Psoas muscle (tissue), 8 donors: ENCODE measurements at places on chromosomes 16 and 17. TPM values are rescaled to one million over a fixed set of nuclear protein-coding genes. Genes with fewer than 3 reads are reported as not detected.
A peak's percentile ranks its signal among the peaks of the same experiment; 100 is the strongest.

DNA sequence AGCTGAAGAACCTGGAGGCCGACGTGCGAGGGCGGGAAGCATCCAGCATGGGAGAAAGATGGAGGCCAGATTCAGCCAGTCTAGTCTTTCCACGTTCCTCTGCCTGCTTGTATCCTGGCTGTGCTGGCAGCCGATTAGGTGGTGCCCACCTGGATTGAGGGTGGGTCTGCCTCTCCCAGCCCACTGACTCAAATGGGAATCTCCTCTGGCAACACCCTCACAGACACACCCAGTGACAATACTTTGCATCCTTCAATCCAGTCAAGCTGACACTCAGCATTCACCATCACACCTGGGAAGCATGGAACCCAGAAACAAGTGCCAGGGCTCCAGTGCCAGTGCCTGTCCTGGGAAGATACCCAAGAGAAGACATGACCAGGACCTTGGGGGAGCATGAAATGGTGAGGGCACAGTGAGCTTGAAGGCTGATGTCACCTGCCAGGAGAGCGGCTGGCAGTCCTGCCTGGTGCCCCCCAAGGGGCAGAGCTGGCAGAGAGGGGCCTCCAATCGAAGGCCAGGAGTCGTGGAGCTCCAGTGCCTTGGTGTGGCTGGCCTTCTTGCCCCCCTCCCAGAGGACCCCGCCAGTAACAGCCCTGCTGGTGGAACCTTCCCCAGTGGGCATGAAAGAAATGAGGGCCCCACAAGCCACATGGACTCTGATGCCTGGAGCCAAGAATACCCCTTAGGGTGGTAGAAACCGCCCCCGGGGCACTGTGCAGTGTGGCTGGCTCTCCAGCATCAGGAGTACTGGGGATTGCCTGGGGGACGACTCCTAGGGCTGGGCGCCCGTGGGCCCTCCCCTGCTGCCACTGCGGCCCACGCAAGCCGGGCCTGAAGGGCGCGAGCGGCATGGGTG, 643 bp upstream of the NPB start:
- no peaks in the 10 kb centered on the region for H3K27me3 ChIP-seq
- DNase-seq = no peak
- H3K36me3 ChIP-seq = peaks cover 67% of the 10 kb centered on the region

- H3K36me3 ChIP-seq = no peaks in the 10 kb centered on the region
- H3K4me3 ChIP-seq = no peak overlapping the region
- DNase-seq = no peak
- H3K27ac ChIP-seq = no peak overlapping the region
- H3K27me3 ChIP-seq = no peaks in the 10 kb centered on the region
Measured at GRCh38 chr16:72228014-72228413, 56.1 kb upstream of the PMFBP1 start.

- no peaks in the 10 kb centered on the region for H3K4me1 ChIP-seq
- no peak for DNase-seq
- no peaks in the 10 kb centered on the region for H3K36me3 ChIP-seq
Measured at GRCh38 chr17:15101175-15101574, 164.0 kb downstream of the PMP22 start.

DNA sequence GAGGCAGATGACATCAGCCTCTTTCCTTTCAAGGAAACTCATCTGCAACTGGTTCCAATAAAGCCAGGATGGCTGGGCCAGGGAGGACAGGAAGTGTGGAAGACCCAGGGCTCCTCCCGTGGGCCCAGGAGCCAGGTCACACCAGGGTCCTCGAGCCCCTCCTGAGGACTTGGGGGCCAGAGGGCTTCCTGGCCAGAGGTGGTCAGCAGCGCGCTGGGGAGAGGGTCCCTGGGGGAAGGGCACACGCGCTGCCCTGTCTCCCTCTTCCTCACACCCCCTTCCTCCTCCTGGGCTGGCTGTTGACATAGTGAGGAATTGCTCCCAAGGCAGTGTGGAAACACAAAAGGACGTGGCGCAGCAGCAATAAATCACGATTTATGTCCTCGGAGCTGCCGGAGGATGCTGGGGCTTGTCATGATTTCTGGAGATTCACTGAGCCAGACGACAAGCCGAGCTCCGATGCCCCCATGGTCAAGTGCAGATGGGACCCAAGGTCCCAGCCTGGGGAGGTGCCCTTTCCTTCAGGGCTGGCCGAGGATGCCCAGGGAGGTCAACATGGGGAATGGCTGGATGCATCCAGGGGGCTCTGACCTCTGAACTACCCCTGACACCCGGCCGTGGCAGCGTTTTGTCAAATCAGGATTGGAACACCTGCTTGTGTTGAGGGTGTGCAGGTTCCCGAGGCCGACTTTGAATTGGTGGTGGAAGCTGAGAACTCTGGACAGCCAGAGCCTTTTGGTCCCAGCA, 152.6 kb downstream of the IRF8 start:
- no peak overlapping the region for H3K27ac ChIP-seq
- H3K27me3 ChIP-seq = no peaks in the 10 kb centered on the region
- no peaks in the 10 kb centered on the region for H3K4me1 ChIP-seq
- H3K36me3 ChIP-seq = no peaks in the 10 kb centered on the region
- no peak overlapping the region for H3K4me3 ChIP-seq
- DNase-seq = no peak

DNA sequence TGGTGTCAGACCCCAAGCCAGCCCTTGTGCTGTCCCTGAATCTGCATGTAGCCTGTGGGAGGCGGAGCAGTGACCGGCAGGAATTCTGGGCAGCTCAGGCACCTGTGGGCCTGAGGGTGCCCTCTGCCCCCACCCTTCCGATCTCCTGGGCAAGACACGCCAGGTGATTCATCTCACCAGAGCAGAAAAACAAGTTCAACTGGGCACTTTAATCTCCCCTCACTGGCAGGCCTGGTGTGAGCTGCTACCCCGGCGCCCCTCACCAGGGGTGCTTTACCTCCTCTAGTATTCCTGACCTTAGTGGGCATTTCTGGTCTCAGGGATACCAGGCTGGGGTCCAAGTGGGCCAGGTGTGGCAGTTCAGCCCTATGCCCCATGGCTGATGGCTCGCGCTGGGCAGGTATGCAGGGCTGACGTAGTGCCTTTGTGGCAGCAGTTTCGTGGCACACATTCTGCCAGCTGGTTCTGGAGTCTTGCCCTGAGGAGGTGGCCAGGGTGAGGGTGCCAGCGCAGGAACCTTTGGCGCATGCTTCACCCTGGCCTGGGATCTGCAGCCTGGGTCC, 6.0 kb downstream of the ERBB2 start:
- no peak overlapping the region for H3K4me3 ChIP-seq
- H3K36me3 ChIP-seq = no peaks in the 10 kb centered on the region
- DNase-seq = no peak
- no peaks in the 10 kb centered on the region for H3K27me3 ChIP-seq
- H3K27ac ChIP-seq = peak overlapping the region; percentile 63

The TBX2 gene
- 8.7 TPM for total RNA-seq

DNA sequence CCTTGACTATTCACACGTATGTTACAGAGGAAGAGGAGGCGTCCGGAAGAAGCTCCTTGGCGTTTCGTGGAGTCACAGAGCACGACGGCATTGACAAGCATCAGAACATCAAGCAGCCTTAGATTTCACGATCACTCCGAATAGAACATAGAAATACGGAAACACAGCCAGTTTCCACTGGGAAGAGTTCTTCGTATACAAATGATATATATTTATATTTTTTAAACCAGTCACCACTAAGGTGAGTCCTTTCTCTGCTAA, 3.1 kb downstream of the CBLN1 start:
- H3K4me1 ChIP-seq = peaks cover 28% of the 10 kb centered on the region
- H3K27me3 ChIP-seq = no peaks in the 10 kb centered on the region
- no peak for DNase-seq
- H3K4me3 ChIP-seq = no peak overlapping the region

The NOTUM gene
- total RNA-seq = 0.92 TPM

DNA sequence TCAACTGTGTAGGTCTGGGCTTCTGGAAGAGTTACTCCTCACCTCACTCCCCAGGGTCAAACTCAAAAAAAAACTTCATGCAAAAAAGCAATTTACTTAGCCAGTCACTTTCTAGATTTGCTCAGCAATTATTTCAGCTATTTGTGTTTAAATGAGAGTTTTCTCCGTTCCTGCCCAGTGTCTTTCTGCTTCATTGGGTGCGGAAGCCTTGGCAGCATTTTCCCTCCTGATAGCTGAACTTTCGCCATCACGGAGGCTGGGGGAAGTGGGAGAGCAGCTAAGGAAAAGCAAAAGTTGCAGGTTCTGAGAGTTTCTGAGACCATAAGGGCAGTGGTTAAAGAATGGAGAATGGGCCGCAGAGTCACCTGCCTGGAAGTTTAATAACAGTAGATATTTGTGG, 287.1 kb upstream of the DYNLRB2 start:
- no peak overlapping the region for H3K4me3 ChIP-seq
- no peaks in the 10 kb centered on the region for H3K27me3 ChIP-seq
- DNase-seq = no peak
- H3K36me3 ChIP-seq = no peaks in the 10 kb centered on the region
- no peak overlapping the region for H3K27ac ChIP-seq

DNA sequence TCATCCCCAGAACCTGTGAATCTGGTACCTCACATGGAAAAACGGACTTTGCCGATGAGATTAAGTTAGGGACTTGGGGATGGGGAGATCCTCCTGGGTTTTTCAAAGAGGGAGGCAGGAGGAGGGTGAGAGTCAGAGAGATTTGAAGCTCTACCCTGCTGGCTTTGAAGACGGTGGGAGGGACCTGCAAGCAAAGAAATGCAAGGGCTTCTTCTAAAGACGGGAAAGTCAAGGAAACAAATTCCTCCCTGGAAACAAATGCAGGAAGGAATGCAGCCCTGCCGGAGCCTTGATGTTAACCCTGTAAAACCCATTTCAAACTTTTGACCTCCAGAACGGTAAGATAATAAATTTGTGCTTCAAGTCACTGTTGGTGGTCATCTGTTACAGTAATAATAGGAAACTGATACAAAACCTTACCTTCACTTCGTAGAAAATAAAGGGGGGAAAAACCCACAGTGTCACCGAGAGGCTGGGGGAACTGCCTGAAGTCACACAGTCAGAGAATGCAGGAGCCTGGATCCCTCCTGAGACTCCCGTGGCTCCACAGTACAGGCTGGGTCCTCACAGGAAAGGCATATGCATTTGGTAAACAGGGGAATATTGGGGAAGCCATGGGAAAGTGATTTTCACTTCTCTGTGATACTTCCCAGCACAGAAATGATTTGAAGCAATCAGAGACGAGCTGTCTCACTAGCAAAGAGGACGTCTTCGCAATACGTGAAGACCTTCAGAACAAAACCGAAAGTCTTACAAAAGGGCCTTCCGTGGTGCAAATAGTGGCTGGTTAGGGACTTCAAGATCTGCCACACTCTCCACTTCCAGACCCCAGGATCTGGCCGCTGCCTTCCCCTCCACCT, 58.9 kb upstream of the CLEC3A start:
- no peaks in the 10 kb centered on the region for H3K36me3 ChIP-seq
- no peak overlapping the region for H3K4me3 ChIP-seq
- H3K27me3 ChIP-seq = peaks cover 16% of the 10 kb centered on the region
- DNase-seq = no peak
- H3K4me1 ChIP-seq = no peaks in the 10 kb centered on the region
- H3K27ac ChIP-seq = no peak overlapping the region

DNA sequence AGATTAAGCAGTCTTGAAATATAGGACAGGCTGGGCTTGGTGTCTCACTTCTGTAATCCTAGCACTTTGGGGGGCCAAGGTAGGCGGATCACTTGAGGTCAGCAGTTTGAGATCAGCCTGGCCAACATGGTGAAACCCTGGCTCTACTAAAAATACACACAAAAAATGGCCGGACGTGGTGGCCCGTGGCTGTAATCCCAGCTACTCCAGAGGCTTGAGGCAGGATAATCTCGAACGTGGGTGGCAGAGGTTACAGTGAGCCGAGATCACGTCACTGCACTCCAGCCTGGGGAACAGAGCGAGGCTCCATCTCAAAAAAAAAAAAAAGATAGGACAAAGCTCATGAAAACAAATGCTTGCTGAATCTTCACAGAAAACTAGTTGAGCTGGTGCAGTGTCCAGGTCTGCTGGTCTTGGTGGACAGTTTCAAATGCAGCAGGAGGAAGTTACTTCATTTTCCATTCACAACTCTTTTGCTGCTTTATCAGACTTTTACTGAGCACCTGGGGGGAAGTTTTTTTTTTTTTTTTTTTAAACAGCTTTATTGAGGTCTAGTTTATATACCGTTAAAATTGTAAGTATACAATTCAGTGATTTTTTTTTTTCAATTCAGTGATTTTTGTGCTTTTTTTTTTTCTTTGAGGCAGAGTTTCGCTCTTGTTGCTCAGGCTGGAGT, 45.2 kb downstream of the SNX29 start:
- no peak overlapping the region for H3K4me3 ChIP-seq
- no peaks in the 10 kb centered on the region for H3K36me3 ChIP-seq
- no peaks in the 10 kb centered on the region for H3K4me1 ChIP-seq
- no peak for DNase-seq
- H3K27ac ChIP-seq = no peak overlapping the region

GRCh38 chr16:48323783-48324775, 61.1 kb downstream of the SIAH1 start:
- no peak for DNase-seq
- H3K27ac ChIP-seq = no peak overlapping the region
- H3K4me3 ChIP-seq = no peak overlapping the region
- peaks cover 2% of the 10 kb centered on the region for H3K36me3 ChIP-seq

DNA sequence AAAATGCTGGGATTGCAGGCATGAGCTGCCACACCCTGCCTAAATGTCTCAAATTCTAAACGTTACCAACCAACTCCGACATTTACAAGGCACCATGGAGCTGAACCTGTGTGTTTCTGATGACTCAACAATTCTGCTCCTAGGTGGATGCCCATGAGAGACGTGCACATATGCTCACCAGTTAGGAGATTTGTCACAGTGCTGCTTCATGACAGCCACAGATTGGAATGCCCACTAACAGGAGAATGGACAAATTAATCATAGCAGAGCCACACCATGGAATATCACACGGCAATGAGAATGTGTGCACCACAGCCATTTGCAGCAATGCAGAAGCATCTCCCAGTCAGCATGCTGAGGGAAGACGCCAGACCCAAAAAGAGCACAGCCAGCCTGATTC, 8.0 kb upstream of the KCNG4 start:
- no peaks in the 10 kb centered on the region for H3K27me3 ChIP-seq
- H3K4me1 ChIP-seq = no peaks in the 10 kb centered on the region
- H3K27ac ChIP-seq = no peak overlapping the region
- H3K4me3 ChIP-seq = no peak overlapping the region

The ZNF385C gene
- 1.1 TPM for total RNA-seq

GRCh38 chr16:48542966-48543365, 67.0 kb downstream of the N4BP1 start:
- no peak for DNase-seq
- H3K27ac ChIP-seq = no peak overlapping the region
- H3K36me3 ChIP-seq = no peaks in the 10 kb centered on the region
- H3K27me3 ChIP-seq = no peaks in the 10 kb centered on the region
- H3K4me1 ChIP-seq = peaks cover 38% of the 10 kb centered on the region

GRCh38 chr16:84318091-84318975, 23.7 kb downstream of the WFDC1 start:
- no peak overlapping the region for H3K4me3 ChIP-seq
- no peak for DNase-seq
- no peaks in the 10 kb centered on the region for H3K4me1 ChIP-seq
- no peak overlapping the region for H3K27ac ChIP-seq
- peaks cover 6% of the 10 kb centered on the region for H3K27me3 ChIP-seq

The PHLPP2 gene
- 3.8 TPM for total RNA-seq

The PTGES3L gene
- 61.9 TPM for total RNA-seq

The CES1 gene
- 3.2 TPM for total RNA-seq

The NPIPB2 gene
- total RNA-seq = not detected

The ATP6V0D1 gene
- total RNA-seq = 104 TPM
